ENCODE measurements at places on chromosomes 1 and 21.

DNA sequence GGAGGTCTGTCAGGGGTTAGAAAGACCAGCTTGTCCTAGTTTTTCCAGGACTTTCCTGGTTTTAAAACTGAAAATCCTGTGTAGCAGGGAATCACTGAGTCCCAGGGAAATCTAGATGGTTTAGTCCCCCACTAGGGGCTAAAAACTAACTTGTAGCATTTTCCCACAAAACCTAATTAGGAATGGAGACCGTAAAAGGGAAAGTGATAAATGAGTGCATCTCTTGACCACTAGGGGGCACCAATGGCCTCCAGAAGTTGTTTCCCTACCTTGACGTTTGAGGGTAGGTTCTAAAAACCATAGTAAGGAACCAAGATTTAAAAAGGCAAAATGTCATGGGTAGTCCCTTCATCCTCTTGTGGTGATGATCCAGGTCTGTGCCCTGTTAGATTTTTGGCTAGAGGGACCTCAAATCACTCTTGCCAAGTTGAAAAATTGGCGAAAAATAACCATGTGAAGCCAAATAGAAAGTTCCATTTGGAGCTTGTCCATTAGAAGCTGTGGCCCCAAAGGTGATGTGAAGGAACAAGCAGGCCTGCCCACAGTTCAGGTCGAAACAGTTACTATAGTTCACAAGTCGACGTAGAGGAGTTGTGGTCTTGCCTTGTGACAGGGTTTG lies 24.5 kb downstream of the CLIC6 start:
- no peak for DNase-seq

DNA sequence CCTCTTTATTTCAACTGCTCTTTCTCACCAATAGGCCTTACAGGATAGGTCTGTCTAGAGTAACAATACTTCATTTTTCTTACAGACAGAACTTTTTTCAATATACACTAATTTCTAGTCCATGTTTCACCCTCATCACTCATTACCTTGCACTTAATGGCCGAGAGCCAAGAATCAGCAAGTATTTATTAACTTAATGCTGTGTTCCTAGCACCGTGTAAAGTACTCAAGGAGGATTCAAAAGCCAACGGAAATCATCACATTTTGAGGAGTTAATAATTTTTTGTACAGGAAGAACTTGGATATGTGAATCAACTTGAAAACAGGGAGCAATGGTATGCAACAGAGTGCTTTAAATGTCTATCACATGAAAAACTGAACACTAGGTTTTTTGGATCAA lies 102.0 kb downstream of the PTPN14 start:
- DNase-seq = no peak

- no peak for DNase-seq
Measured at GRCh38 chr1:110676970-110677369, 2.2 kb upstream of the KCNA3 start.

- no peak for DNase-seq
Measured at GRCh38 chr1:156877433-156878170, 15.9 kb upstream of the PEAR1 start.

- no peak for DNase-seq
Measured at GRCh38 chr1:27144920-27145661, 9.8 kb downstream of the SLC9A1 start.

DNA sequence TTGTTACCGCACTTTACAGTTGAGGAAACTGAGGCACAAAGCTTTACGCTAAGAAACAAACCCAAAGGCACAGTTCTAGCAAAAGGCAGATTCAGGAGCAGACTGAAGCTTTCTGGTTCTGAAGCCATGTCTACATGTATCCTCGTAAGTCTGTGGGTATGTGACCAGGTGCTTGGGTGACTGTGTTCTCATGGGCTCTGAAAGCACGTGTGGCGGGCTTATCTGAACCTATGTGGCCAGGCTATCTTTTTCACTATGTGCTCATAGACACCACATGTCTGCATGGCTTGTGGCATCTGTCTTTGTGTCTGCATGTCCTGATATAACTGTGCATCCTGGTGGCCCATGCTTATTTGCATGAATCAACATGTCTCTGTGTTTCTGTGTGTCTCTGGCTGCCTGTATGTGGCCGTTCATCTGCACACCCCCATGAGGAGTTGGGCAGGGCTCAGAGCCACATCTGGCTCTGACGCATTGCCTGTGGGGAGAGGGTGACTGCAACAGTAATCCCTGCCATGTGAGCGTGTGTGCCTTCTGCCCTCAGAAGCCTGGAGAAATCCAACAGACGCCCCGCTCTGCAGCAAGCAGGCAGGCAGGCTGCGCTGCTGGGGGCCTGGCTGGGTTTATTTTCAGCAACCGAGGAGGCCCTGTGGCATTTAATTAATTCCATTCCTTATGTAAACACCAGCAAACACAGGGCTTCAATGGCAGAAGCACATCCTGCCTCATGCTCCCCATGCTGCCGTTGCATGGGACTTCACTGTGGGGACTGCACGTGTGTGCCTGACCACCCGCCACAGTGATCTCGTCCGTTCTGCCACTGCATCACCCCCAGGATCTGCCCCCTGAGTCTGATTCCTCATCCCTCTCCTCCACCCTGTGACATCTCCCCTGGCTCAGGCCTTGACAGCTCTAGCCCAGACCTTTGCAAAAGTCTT lies 115.4 kb downstream of the TRABD2B start:
- no peak for DNase-seq

- no peak for DNase-seq
Measured at GRCh38 chr1:117275055-117275454, 64.3 kb upstream of the VTCN1 start.

DNA sequence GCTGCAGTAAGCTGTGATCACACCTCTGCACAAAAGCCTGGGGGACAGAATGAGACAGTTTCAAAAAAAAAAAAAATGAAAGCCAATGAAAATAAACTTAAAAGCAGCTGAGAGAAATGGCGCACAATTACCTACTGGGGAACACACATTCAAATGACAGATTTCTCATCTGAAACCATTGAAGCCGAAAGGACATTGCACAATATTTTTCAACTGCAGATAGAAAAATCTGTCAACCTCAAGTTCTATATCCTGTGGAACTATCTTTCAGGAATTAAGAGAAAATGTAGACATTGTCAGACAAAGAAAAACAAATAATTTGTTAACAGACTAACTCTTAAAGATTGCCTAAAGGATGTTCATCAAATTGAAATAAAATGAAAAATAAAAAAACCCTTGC lies 442.8 kb downstream of the MATN1 start:
- no peak for DNase-seq

DNA sequence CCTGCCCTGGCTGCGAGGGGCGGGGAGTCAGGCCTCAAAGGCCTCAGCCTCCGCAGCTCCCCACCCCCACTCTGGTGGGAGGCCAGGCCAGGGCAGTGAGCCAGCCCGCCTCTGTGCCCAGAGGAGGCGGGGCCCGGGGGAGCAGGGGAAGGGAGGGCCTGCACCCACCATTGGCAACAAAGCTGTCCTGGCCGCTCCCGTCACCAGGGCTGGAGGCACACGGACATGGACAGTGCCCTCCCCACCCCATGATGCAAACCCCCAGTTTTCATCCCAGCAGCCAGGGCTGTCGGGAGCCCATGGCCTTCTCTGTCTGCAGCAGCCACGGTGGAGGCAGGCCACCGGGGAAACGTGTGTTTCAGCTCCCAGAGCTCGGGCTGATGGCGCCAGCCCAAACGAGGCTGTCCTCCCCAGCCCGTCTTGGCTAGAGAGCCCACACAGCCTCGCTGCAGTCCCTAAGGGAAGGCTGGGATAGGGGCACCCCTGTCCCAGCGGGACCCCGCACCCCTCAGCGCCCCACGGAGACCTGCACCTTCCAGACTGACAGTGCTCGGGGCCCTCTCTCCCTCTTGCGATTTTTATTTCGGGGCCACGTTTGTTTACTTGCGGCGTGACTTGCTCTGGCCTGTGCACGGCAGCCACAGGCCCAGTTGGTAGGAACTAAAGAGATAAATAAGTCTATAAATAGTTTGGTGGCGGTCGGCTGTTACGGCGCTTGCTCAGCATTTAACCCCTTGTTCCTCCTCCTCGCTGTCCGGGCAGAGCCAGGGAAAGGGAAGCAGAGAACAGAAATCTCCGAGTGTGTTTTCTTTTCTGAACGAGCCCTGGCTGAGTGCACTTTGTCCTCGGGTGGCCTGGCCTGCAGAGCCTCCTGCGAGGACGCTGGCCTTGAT lies 101.8 kb downstream of the PRDM16 start:
- DNase-seq = peak; percentile 69

- no peak for DNase-seq
Measured at GRCh38 chr1:242146652-242147051, 147.8 kb upstream of the MAP1LC3C start.

- no peak for DNase-seq
Measured at GRCh38 chr1:177902266-177902665, 67.6 kb downstream of the SEC16B start.

DNA sequence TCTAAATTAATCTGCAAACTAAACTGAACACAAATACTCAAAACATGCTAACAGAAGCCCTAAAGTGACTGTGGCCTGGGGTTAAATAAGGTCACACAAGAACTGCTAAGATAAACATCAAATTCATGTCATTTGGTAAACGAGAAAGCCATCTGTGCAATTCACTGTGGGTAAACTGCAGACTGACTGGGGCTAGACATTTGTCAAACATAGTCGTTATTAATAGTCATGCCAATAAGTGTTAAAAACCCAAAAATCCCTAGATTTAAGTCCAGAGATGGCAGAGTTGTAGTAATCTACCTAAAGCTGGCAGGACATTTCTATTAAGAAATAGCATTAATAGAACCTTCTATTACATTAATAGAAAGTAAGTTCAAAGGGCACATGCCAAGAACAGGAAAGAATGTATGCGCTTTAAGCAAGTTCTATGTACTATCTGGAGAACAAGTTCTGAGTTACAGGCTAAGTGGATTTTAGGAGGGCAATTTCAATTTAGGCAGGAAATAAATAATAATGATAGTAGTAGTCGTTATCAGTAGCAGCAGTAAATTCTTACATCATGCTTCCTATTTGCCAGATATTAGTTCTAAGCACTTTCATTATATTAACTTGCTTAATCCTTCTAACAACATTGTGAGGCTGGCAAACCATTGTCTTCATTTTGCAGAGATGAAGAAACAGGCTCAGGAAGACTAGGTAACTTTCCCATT lies 8.6 kb downstream of the EDEM3 start:
- peak; percentile 7 for DNase-seq

DNA sequence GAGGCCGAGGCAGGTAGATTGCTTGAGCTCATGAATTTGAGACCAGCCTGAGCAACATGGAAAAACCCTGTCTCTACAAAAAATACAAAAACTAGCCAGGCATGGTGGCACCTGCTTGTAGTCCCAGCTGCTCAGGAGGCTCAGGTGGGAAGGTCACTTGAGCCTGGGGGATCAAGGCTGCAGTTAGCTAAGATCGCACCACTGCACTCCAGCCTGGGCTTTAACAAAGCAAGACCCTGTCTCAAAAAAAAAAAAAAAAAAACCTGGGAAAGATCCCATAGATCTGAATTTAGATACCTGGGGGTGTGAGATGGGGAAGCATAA lies 32.9 kb downstream of the NIBAN1 start:
- no peak for DNase-seq

DNA sequence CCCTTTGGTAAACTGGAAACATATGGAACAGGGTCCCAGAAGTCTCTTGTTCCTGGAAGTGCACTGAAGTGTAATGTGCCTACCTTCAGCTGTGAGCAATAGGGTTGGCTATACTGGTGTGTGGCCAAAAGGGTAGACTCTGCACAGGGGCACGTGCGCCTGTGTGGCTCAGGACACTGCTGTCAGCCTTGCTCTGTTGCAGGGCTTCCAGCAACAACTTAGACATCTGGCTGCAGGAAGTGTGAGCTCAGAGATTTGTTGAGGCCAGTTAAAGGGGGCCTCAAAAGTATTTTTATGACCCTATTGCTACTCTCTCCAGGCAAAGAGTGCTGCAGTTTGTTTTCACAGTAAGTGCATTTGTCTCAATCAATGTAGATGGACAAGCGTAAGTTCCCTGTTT lies 7.5 kb downstream of the CTPS1 start:
- no peak for DNase-seq

GRCh38 chr1:9454494-9455066 lies 84.7 kb upstream of the SLC25A33 start:
- DNase-seq = no peak

DNA sequence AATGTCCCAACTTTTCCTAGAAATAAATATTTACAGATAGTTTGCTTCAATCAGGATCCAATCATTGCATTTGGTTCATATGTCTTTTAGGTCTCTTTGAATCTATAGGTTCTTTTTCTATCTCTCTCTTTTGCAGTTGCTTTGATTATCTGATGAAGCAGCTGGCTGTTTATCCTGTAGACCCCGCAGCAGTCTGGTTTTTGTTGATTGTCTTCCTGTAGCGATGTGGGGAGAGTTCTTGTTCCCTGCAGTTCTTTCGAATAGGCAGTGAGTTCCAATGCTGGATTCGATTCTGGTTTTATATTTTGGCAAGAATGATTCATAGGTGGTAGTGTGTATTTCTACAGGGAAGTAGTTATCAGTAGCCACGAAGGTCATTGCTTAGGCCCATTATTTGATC lies 7.4 kb upstream of the MIXL1 start:
- no peak for DNase-seq

GRCh38 chr1:208997726-208998312 lies 585.7 kb upstream of the CAMK1G start:
- DNase-seq = no peak

DNA sequence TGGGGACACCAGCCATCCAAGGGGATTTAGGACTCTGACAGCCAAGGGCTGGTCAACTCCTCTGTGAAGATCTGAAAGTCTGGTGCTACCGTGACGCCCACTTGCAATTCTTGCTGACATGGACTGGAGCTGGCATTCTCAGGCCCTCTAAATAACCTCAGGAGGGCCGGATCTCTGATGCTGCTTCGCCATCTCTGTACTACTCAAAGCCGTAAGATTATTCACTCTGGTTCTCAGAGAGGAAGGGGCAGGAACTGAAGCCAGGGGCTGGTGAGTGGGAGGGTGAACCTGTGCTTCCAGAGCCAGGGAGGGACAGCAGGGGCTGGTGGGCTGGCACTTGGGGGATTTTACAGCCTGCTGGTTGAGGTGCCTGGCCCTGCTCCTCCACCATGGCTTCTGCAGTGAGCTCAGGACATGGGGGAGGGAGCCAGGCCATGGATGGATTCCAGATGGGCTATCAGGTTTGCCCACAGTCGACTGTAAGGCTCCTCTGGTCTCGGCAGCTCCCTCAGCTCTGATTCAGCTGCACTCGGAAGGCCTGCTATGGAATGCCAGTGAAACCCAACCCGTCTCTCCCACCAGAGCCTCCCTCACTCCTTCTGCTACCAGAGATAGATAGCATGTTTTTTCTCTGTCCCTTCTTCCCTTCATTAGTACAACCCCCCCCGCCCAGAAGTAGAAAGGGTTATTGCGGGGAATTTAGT lies 84.5 kb downstream of the PLXNA2 start:
- DNase-seq = no peak

- DNase-seq = no peak
Measured at GRCh38 chr1:228332797-228333738, 73.6 kb downstream of the TRIM11 start.

GRCh38 chr1:118963138-118963455 lies 25.0 kb downstream of the TBX15 start:
- DNase-seq = no peak

GRCh38 chr1:38444770-38445442 lies 398.3 kb upstream of the POU3F1 start:
- DNase-seq = no peak

GRCh38 chr21:38999161-38999560 lies 184.1 kb downstream of the PSMG1 start:
- no peak for DNase-seq
